Stimulated activated naive CD8-positive, alpha-beta T cell treated with anti-CD3 and anti-CD28 coated beads, Interleukin-15, Interleukin-2, amounts not matched to agents 100 U/mL and 50 U/mL, for 24 hours (primary cell): ENCODE measurements at places on chromosomes 7 and 10.

DNA sequence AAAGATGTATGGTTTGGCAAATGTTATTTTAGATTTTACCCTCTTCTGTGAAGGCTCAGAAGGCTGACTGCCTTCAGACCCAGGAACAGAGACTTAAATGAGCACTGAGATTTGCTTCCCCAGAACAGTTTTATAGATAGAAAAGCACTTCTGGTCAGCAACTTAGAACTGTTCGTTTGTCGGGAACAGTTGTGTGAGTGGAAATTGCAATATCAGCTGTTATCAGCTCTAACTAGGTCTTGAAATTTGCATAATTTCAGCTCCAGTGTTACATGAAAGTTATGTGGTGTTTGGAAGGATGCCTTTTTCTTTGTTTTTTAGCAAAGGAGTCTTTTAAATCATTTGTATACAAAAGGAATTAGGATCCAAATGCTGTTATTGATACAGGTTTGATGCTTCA lies 83.8 kb upstream of the MXI1 start:
- DNase-seq = no peak

GRCh38 chr10:10392511-10392910 lies 625.2 kb upstream of the CELF2 start:
- DNase-seq = no peak

DNA sequence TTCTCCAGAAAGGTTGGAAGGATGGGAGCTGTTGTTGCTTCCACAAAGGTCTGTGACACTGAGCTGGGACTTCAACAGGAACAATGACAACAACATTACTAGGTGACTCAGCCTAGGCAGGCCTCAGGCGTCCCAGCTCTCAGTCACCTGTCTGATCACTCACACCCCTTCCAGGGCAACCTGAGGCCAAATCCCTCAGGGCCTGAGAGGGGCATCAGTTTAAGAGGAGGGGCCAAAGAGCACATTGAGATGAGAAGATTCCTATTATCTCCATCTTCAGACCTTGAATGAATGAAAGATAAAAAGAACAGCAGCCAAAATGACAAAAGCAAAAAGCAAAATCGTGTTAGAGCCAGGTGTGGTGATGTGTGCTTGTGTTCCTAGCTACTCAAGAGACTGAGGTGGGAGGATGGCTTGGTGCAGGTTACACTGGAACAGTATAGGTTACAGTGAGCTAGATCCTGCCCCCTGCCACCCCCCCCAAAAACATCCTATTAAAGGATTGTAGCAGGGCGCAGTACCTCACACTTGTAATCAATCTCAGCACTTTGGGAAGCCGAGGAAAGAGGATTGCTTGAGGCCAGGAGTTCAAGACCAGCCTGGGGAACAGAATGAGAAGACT lies at the start of gene ATG9B:
ATG9B (minus strand) TSS at position 60 of the 622 bp plus-strand sequence. CDS start 71 bp downstream, outside the sequence.
- DNase-seq = no peak

GRCh38 chr10:124142006-124142739 lies 48.8 kb upstream of the CHST15 start:
- DNase-seq = no peak

DNA sequence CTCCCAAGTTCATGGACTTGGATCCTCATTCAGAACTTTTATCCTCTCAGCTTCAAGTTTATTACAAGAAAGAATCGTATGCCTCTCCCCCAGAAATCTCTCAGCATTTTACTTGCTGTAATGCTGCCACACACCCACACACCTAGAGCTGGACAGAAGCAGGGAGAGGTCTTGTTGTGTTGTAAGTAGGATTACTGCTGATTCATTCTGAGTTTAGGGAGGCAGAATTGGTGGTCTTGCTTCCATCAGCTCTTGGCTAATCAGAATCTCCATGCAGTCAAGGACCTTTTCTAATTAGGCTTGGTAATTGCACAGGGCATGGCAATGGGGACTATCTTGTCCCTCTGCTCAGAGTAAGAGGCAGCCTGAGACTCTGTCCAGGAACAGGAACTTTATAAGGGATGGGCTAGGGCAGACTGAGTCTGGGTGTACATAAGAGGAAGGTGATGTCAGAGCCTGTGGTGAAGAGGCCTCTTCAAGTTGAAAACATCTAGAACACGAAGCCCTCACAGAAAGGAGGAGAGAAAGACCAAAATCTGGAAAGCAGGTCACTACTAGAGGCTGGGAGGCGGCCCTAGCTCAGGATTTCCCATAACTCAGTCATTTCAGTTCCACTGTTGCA lies 7.0 kb upstream of the PTPRE start:
- DNase-seq = no peak

DNA sequence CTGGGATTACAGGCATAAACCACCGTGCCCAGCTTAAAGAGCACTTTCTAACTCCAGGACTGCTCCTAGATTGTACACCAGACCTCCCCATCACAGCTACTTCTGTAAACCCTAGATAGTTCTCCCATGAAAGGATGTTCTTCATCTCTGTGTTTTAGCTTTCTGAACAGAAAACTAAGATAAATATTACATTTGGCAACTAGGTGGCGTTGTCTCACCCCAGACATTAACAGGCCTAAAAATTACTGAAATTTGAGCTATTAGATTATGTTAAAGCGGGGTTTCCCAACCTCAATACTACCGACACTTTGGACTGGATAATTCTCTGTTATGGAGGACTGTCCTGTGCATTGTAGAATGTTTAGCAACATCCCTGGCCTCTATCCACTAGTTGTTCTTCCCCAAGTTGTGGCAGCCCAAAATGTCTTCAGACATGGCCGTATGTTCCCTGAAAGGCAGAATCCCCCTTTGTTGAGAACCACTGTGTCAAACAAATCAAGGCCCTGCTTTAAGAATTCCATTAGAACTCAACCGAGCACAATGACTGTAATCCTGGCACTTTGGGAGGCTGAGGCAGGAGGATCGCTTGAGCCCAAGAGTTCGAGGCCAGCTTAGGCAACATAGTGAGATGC lies 19.1 kb downstream of the ATOH7 start:
- no peak for DNase-seq

- no peak for DNase-seq
Measured at GRCh38 chr7:45660201-45660900, 86.2 kb downstream of the ADCY1 start.

DNA sequence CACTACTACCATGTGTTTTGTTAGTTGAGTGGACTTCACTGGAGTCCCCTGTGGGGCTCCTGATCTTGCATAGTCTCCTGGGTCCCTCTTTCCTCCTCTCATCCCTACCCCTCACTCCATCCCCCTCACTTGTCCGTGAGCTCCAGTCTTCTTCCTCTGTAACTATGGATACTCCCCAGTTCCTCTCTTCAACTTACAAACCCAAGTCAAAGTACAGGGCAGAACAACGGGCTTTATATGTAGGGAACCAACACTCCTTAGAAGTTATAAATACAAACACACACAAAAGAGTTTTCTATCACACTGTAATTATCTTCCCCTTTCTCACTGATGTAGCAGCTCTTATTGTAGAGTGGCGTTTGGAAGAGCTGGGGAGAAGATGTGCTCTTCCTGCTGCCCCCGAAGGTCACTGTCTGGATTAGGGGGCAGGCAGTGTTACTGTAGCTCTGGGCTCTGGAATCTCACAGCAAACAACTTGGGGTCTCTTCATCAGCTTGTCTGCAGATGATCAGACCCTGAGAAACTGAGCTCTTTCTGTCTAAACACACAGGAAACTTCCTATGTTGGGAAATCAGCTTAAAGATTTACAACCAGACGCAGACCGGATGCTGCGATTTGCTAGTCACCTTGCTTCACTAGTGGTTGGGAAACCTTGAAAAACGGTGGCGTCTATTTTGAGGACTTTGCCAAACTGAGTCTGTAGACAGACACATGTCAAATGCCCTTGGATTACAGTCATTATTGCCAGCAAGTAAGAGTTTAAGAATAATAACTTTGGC lies 13.6 kb downstream of the SNX10 start:
- peak; percentile 12 for DNase-seq

DNA sequence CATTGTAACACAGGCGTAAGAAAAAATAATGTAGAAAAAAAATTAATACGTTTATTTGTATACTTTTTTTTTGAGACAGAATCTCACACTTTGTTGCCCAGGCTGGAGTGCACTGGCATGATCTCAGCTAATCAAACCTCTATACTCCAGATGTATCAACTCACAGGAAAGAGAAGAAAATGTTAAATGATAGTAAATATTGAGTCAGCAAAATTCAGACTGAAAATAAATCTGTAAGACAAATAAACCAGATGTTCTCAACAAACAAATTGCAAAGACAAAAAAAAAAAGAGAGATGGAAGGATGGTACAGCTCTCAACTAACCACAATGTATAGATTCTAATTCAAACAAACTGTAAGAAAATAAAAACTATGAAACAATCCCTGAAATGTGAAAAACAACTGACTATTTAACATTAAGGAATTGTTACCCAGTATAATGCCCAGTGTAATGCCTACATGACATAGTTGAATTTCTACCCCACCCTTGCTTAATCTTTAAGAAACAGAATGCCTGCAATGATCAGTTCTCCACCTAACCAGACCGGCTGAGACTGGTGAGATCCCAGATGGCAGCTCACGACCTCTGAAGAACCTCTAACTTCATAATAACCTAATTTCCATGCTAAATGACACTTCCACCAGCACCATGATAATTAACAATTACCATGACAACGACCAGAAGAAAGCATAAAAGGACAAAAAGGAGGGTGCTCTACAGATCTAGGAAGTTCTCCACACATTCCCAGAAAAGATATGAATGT lies 272.0 kb upstream of the GNAI1 start:
- no peak for DNase-seq

- DNase-seq = no peak
Measured at GRCh38 chr7:131502810-131503508, 53.5 kb downstream of the PODXL start.

GRCh38 chr10:119461923-119462322 lies 80.6 kb downstream of the RGS10 start:
- DNase-seq = no peak

- no peak for DNase-seq
Measured at GRCh38 chr7:16270844-16271243, 150.5 kb downstream of the CRPPA start.

DNA sequence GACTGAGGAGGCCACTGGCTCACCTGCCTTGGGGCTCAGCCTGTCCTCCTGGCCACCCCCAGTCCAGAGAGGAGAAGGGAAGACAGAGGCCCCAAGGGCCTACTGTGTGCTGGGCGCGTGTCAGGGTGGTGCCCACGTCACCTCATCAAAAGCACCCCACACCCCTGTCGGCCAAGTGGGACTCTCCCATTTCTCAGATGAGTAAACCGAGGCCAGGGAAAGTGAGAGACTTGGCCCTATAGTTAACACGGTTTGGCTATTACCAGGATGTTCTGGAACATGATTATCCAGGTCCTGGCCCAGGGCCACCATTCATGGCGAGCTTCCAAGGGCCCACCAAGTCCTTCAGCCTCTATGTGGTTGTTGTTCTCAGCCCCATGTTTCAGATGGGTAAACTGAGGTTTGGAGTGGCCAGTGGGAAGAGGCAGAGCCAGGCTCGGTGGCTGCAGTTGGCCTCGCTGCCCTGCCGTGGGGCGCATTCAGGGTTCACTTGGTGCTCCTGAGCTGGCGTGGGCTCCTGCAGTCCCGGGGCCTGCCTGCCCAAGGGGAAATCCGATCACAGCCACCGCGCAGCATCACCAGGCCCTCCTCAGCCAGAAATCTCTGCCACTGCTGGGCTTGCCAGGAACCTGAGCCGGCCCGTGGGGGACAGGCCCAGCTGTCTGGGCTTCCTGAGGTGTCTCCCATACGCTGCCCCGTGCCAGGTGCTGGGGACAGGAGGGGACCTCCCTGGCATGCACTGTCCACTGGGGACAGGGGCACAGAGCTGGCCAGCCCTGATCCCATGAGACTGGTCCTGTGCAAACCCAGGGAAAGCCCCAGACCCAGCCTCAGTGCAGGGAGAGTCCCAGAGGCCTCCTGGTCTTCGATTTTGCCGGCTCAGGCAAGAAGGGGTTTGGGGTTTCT lies 117.7 kb upstream of the TNRC18 start:
- no peak for DNase-seq

DNA sequence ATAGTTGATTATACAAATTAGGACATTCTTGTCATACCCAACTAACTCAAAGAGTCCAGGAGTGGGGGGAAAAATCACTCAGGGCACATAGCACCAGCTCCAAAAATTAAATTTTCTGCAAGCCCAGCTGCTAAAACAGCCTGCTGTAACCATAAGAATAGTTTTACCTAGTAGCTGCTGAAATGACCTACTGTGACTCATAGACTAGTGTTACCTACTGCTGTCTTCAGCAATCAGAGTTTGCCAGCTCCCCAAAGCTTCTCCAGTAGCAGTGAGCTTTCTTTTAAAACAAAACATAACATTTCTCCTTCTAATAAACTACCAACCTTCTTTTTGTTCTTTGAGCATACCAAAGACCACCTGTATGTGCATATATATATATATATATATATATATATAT lies 4.2 kb upstream of the ARHGAP12 start:
- no peak for DNase-seq

DNA sequence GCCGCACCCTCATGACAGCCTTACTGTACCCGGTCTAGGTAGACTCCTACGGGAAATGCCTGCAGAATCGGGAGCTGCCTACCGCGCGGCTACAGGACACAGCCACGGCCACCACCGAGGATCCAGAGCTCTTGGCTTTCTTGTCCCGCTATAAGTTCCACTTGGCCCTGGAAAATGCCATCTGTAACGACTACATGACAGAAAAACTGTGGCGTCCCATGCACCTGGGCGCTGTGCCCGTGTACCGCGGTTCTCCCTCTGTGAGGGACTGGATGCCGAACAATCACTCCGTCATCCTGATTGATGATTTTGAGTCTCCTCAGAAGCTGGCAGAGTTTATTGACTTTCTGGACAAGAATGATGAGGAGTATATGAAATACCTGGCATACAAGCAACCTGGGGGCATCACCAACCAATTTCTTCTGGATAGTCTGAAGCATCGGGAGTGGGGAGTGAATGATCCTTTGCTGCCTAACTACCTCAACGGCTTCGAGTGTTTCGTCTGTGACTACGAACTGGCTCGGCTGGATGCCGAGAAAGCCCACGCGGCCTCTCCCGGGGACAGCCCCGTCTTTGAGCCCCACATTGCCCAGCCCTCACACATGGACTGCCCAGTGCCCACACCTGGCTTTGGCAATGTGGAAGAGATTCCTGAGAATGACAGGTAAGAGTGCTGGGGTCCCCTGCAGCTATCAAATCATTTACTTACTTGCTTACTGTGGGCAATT lies 8.5 kb upstream of the CHCHD1 start:
- DNase-seq = peak; percentile 42

- no peak for DNase-seq
Measured at GRCh38 chr10:5168897-5169420, 16.0 kb downstream of the AKR1C8 start.

- no peak for DNase-seq
Measured at GRCh38 chr7:91348711-91349110, 84.5 kb downstream of the FZD1 start.

DNA sequence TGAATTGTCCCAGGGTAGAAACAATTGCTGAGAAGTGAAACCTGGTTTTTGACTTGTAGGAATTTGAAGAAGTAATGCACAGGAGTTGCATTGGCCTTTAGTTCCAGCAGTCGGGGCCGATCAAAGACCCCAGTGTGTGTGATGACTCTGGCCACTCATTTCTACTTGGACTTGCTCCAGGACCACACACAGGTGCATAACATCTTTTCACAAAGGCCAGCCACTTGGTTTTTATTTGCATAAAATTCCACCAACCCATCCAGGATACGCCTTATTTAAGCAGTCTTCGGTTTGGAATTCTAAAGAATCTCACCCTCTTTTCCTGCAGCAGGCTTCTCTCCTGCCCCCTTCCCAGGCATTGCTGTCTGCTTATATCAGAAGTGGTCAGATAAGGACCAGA lies 162.0 kb upstream of the HABP2 start:
- no peak for DNase-seq
